Breast epithelium (tissue), 4 donors: ENCODE measurements at places on chromosomes 13 and 19. TPM values are rescaled to one million over a fixed set of nuclear protein-coding genes. Genes with fewer than 3 reads are reported as not detected.

GRCh38 chr13:45292176-45292575 is 48.8 kb downstream of the TPT1 start:
- no peaks in the 10 kb centered on the region for H3K27me3 ChIP-seq
- no peak overlapping the region for H3K27ac ChIP-seq
- no peaks in the 10 kb centered on the region for H3K36me3 ChIP-seq
- no peaks in the 10 kb centered on the region for H3K4me1 ChIP-seq

- no peaks in the 10 kb centered on the region for H3K27me3 ChIP-seq
- no peaks in the 10 kb centered on the region for H3K36me3 ChIP-seq
- H3K4me3 ChIP-seq: no peak overlapping the region
Observed at GRCh38 chr19:31907661-31908060, 437.7 kb upstream of the ZNF507 start.

GRCh38 chr13:21913010-21913409 is 242.1 kb downstream of the FGF9 start:
- H3K36me3 ChIP-seq: no peaks in the 10 kb centered on the region
- no peak overlapping the region for H3K4me3 ChIP-seq
- no peak overlapping the region for H3K27ac ChIP-seq

GRCh38 chr13:49594576-49594975 is 9.2 kb upstream of the RCBTB1 start:
- no peaks in the 10 kb centered on the region for H3K27me3 ChIP-seq
- H3K4me1 ChIP-seq: no peaks in the 10 kb centered on the region
- no peak for DNase-seq
- no peak overlapping the region for H3K27ac ChIP-seq
- no peaks in the 10 kb centered on the region for H3K36me3 ChIP-seq
- no peak overlapping the region for H3K4me3 ChIP-seq

DNA sequence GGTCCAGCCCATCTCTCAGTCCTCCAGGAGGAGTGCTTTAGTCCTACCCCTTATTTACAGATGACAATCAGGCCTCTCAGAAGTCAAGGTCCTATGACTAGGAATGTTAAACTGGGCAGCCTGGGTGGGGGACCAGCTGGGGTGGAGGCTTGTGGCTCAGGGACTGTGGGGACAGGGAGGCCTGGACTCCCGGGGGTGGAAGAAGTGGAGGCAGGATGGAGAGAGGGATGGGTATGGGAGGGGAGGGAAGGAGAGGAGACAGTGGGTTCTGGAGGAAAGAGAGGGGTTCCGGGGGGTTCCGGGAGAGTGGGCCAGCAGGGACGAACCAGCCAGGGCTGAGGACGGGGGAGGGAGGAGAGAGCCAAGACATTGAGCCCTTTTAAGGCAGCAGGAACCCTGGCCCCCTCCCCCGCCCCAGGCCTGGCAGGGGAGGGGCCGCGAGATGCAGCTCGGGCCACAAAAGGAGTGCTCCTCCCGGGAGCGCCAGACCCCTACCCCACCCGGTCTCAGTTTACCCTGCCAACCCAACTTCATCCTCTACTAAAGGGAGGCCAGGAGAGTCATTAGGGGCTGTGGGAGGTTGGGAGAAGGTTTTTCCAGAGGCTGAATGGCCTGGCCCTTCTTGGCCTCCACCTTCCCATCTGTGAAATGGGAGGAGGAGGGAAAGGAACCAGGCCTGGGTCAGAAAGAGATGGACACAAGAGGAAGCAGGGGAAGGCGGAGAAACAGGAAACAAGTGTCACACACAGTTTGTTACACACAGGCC is 1.7 kb downstream of the DMPK start:
- H3K36me3 ChIP-seq: peaks cover 6% of the 10 kb centered on the region
- no peaks in the 10 kb centered on the region for H3K27me3 ChIP-seq
- peak overlapping the region; percentile 86 for H3K27ac ChIP-seq
- peak overlapping the region; percentile 60 for H3K4me3 ChIP-seq
- H3K4me1 ChIP-seq: peaks cover 22% of the 10 kb centered on the region

GRCh38 chr13:101303521-101303920 is 112.8 kb downstream of the NALCN start:
- no peaks in the 10 kb centered on the region for H3K27me3 ChIP-seq
- no peak overlapping the region for H3K27ac ChIP-seq
- H3K4me1 ChIP-seq: no peaks in the 10 kb centered on the region
- DNase-seq: no peak
- no peaks in the 10 kb centered on the region for H3K36me3 ChIP-seq
- no peak overlapping the region for H3K4me3 ChIP-seq

DNA sequence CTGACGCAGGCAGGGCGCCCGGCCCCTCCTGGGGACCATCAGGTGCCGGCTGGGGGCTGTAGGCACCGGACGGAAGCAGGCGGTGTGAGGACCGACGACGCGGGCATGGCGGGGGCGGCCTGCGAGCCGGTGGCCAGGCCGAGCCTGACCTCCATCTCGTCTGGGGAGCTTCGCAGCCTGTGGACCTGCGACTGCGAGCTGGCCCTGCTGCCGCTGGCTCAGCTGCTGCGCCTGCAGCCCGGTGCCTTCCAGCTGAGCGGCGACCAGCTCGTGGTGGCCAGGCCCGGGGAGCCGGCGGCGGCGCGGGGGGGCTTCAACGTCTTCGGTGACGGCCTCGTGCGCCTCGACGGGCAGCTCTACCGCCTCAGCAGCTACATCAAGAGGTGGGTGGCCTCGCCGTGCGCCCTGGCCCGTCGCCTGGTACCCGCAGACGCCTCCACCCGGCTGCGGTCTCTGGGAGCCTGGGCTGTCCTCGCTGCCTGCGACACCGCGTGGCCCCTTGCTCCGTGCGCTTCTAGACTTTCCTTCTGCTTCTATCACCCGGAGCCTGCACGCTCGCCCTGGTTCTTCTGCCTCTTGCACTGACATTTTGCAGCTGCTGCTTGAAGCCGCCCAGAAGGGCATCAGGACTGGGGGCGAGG is 460 bp downstream of the MEDAG start:
- DNase-seq: no peak
- H3K27me3 ChIP-seq: no peaks in the 10 kb centered on the region
- H3K4me3 ChIP-seq: peak overlapping the region; percentile 83
- H3K27ac ChIP-seq: peak overlapping the region; percentile 77
- no peaks in the 10 kb centered on the region for H3K36me3 ChIP-seq

The URI1 gene
- 78.2 TPM for total RNA-seq
